Stimulated activated CD8-positive, alpha-beta memory T cell treated with anti-CD3 and anti-CD28 coated beads, Interleukin-4, amount 100 ng/mL, for 48 hours (primary cell): ENCODE measurements at places on chromosomes 2 and 18.

DNA sequence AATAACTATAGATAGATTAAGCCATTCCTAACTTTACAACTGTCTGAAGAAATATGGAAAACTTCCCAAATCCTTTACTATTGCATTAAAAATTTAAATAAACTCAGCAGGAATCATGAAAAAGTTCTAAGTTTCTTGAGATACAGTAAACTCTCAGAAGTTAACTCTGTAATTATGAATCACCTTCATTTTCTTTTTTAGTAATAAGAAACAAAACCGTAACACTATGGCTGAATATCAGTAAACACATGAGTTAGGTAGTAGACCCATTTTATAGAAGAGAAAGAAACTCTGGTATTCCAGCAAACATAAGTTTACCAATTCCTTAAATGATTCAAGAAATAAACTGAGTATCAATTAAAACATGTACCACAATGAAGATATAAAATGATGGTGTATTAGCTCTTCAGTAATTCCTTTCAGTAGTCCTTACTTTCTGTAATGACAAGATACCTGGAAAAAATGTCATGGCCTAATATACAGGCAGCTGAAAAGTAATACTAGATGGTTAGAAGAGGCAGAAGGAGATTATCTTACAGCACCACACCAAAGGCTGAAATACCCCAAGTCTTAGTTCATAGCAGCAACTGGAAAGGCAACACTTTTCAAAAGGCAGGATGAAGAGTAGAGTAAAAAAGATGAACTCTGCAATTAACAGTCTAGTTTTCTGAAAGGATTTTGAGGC is 11.5 kb downstream of the TRIP12 start:
- no peak for DNase-seq

DNA sequence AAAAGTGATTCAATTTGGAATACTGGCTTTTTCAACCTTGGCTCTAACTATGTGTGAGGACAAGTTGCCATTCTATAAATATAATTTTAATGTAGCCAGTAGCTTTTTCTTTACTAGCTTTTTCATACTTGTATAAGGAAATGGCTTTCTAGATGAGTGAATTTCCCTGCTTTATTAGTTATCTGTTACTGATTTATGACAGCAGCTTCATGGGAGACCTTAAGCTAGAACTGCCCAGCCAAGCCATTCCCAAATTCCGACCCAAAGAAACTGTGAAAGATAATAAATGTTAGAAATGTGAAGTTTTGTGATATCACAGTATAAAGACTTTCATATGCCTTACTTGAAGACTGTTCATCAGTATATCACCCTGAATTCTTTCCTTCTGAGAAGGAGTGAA is 32.3 kb downstream of the BABAM2 start:
- no peak for DNase-seq

GRCh38 chr2:139813340-139813739 is 1033.2 kb upstream of the NXPH2 start:
- no peak for DNase-seq

DNA sequence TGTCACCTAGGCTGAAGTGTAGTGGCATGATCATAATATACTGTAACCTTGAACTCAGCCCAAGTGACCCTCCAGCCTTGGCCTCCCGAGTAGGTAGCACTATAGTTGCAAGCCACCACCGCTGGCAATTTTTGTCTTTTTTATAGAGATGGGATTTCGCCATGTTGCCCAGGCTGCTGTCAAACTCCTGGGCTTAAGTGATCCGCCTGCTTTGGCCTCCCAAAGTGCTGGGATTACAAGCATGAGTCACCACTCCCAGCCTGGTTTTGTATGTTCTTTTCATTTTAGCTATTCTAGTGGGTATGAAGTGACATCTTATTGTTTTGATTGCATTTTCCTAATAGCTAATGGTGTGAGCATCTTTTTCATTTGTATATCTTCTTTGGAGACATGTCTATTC is 11.3 kb upstream of the EXOC6B start:
- DNase-seq, result no peak
